Stimulated activated memory B cell treated with anti-CD40 and anti-IgM and Interleukin-4, amounts not matched to agents 10 μg/mL and 1 μg/mL and 100 μg/mL, for 72 hours (primary cell): ENCODE measurements at places on chromosomes 4 and X.

- ATAC-seq: no peak
These were observed 9.3 kb downstream of the CD99L2 start for GRCh38 chrX:150889131-150889530.

- no peak for ATAC-seq
These were observed 55.4 kb upstream of the ANXA3 start for GRCh38 chr4:78496021-78496643.

DNA sequence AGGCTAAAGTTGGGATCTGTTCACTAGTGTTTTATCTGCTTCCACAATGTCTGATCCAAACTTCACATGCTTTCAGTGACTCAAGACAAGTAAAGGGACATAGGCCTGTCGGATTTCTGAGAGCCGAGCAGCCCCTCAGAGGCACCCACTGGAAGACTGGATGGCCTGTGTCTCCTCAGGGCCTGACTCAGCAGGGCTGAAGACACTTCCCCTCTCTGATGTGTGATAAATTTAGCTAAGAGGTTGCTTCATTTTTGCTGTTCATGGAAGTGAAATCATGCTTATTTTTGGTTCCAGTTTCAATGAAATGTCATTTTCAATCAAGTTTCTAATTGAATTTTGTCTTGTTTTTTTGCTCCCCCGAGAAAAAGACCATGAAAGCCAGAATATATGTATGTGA lies 93.7 kb downstream of the MXRA5 start:
- ATAC-seq: no peak

DNA sequence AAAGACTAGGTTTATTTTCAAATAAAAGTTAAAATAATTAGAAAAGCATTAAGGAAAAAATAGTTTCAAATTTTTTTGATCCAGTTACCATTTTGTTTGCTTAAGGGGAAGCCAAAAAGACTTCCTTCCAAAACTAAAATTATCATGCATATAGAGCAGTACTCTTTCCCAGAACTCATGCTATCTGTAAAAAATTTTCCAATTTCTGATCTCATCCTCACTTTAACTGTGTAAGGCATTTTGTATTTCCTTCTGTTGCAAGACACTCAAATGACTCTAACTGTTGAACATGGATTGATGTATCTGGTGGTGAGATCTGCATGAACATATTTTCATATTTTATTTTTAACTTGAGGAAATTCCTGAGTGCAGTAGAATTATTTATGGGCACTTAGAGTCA lies 150.1 kb downstream of the ADAM29 start:
- ATAC-seq: no peak

DNA sequence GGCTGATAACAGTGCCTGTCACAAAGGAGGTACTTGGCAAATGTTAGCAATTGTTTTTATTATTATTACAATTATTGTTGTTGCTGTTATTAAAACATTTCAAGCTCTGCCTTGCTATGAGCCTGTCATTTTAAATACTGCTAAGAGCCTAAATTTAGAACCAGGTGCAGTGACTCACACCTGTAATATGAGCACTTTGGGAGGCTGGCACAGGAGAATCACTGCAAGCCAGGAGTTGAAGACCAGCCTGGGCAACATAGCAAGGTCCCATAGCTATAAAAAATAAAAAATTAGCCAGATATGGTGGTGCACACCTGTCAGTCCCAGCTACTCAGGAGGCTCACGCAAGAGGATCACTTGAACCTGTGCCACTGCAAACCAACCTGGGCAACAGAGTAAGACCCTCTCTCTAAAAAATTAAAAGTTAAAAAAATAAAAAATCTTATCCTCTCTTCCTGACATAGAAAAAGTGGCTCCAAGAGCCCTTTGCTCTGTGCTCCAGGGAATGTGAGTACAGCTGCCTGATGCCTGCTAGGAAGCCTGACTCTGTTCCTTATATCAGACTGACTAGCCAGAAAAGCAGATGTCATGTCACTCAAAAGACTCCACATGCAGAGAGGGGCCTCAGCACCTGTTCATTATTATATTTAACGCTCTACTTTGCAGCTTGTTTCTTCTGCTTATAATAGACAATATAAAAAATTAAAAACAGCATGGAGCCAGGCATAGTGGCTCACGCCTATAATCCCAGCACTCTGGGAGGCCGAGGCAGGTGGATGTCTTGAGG lies 234.0 kb downstream of the OPHN1 start:
- ATAC-seq: no peak

DNA sequence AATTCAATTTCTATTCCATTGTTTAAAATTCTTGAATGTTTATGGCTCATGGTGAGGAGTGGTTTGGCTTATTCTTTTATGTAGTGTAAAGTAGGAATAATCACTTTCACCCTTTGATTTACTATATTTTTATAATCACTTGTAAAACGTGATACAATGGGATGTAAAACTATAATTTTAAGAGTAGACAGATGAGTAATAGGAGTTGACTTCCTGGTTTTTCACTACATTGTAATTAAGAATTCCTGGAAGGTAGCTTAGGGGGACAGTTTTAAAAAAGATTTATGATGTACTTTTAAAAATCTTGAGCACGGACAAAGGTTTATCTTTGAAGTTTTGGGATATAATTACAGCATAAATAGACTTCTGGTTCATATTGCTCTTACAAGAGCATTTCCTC lies 65.3 kb downstream of the PDGFC start:
- no peak for ATAC-seq

DNA sequence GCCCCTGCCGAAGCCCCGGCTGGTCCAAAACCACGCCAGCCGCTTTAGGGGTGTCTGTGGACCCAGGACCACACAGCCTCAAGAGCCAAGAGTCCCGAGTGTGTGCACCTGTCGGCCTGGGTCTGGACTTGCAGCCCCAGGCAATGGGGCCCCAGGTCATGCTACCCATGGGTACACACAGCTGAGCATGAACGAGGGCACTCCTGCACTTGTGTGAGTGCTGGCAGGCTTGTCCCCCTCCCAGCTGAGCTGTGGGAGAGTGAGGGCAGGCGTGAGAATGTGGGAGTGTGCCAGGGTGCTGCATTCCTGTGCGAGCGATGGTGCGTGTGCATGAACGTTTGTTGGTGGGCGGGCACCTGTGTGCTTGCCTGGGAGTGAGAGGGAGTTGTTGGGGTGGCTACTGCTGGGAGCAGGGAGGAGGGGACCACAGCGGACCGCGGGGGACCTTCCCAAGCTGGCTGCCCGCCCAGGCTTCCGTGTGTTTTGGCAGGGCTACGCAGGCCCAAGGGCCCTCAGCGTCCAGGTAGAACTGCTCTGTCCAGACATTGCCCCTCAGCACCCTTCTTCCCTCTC lies 30.8 kb downstream of the BLOC1S4 start:
- peak; percentile 18 for ATAC-seq

- peak; percentile 78 for ATAC-seq
These were observed 12.4 kb downstream of the SH3KBP1 start for GRCh38 chrX:19875050-19875431.

DNA sequence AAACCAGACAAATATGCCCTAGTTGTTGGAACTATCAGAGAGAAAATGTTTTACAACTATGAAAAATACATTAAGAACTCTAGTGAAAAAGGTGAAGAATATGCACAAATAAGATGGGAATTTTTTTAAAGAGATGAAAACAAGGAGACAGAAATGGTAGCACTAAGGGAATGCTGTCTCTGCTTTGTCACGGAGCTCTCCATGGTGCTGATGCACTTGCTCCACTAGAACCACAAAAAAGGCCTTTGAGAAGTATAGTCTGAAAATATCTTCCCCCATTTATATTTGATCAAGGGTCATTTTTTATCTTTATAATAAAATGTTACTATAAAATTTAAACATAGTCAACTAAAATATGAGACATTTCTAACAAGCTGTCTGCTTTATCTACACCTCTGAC lies 1655.5 kb upstream of the AGA start:
- no peak for ATAC-seq

DNA sequence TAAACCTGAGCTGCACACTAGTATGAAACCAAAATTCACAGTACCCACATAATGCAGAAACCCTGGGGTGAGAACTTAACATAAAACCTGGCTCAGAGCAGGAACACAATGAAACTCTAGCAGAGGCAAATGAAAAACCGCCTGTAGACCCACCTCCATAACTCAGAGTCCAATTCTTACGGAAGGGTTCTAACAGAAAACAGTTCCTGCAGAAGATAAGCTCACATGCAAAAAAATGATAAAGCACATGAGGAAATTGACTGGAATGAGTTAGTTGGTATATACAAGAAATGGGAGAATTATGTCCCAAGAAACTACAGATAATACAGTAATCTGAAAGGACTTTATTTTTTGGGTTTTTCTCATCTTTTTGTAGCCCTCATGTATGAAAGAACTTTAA lies 14.7 kb downstream of the RTL9 start:
- ATAC-seq: no peak

- no peak for ATAC-seq
These were observed 30.9 kb downstream of the RWDD4 start for GRCh38 chr4:183627979-183628588.

- ATAC-seq: no peak
These were observed 33.7 kb upstream of the NEIL3 start for GRCh38 chr4:177275999-177276398.

DNA sequence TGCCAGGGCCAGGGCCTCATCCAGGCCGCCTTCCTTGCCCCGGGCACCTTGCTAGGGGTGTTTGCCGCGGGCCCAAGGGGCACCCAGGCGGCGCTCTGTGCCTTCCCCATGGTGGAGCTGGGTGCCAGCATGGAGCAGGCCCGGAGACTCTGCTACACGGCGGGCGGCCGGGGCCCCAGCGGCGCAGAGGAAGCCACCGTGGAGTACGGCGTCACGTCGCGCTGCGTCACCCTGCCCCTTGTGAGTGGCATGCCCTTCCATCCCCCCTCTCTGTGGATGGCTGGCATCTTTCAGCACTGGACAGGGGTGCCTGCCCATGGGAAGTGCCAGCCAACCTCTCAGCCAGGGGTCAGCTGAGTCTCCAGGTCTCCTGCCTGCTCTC lies 3.6 kb downstream of the PLXNB3 start:
- no peak for ATAC-seq

DNA sequence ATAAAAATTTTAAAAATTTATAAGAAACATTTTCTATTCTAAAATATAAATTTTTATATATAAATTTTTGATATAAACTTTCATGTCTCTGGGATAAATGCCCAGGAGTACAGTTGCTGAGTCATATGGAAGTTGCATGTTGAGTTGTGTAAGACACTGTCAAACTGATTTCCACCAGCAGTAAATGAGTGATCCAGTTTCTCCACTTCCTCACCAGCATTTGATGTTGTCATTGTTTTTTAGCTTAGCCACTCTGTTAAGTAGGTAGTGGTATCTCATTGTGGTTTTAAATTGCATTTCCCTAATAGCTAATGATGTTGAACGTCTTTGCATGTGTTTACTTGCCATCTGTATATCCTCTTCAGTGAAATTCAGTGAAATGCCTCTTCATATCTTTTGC lies 66.5 kb downstream of the MAMLD1 start:
- ATAC-seq: no peak

- no peak for ATAC-seq
These were observed 66.9 kb upstream of the MMAA start for GRCh38 chr4:145552181-145552822.

- no peak for ATAC-seq
These were observed 40.0 kb downstream of the MOSPD2 start for GRCh38 chrX:14913241-14913640.

DNA sequence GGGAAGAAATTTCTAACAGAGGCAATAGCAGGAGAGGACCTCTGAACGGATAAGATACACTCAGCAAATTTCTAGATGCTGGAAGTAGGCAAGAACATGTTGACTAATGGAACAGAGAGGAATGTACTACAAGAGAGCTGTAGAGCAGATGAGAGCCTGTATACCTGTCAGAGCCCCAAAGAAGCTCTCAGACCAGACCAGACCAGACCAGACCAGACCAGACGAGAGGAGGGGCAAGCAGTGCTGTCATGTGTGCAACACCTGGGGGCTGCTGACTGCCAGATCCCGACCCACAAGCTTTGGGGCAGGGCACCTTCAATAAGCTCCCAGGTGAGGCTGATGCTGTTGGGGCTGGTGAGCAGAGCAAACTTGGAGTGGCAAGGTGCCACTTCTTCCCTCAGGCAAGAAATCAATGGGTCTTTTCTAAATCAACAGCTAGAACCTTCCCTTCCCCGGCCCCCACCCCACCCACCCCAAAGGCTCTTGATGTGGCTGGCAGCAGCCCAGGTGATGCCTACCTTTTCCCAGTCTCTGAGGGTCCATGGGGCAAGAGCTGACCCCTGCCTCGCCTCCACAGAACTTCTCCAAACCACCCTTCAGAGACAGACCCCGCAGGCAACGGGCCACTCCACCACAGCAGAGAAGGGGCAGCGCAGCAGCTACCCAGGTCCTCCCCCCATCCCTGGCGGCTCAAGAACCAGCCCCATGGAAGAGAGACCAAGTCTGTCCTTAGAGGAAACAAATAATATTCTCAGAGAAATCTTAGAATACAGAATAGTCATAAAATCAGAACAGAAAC lies 32.7 kb downstream of the MECP2 start:
- ATAC-seq: no peak

GRCh38 chr4:7513671-7514070 lies 78.9 kb upstream of the PSAPL1 start:
- no peak for ATAC-seq

DNA sequence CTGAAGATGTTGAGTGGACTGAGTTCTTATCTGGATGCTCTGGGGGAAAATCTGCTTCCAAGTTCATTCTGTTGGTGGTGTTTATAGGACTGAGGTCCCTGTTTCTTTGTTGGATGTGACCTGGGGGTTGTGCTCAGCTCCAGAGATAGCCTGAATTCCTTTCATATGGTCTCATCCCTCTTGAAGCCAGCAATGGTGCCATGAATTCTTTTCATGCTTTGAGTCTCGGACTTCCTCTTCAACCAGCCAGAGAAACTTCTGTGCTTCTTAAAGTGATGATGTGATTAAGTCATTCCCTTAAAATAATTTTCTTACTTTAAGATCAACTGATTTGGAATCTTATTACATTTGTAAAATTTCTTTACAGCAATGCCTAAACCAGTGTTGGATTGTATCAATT lies 233.8 kb upstream of the UGT8 start:
- no peak for ATAC-seq

DNA sequence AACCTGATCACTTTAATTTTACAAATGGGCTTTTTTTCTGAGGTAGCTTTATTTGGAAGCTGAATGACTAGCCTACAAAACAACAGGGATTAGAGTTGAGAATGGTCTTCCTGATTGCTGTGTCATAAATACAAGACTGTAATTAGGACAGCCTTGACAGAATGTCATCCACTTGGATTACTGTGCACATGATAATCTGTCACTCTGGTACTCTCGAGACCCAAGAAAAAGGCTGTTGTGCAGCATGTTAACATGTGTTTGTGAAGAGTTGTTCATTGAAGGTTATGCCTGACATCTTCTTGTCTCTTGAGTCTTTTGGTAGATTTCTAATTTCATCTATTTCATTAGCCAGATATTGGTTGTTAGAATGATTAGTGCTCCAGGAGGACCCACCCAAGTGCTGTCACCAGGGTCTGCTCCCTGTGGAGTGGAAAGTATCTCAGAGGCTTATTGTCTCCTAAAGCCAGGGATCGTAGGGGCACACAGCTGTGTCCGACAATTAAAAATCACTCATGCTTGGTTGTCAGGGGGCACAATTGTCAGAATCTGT lies 212.2 kb upstream of the GPRIN3 start:
- no peak for ATAC-seq

DNA sequence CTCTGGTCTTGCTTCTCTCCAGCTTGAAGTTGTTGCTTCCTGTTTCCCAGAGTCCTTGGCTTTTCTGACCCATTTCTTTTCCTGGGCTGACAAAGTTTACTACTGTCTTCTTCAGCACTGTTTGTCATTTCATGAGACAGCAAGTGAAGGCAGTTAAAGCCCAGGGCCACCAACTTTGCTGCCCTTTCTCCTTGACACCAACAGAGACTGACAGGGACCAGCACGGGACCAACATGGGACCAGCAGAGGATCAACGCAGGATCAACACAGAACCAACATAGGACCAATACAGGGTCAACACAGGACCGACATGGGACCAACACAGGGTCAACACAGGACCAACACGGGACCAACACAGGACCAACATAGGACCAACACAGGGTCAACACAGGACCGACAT lies 34.9 kb downstream of the RNF212 start:
- ATAC-seq: no peak
